ENCODE measurements at places on chromosomes 4 and X. TPM values are rescaled to one million over a fixed set of nuclear protein-coding genes. Genes with fewer than 3 reads are reported as not detected.

DCAF4L1 gene
- total RNA-seq, result 0.19 TPM

GCNA gene
- 1.2 TPM for total RNA-seq

FRAS1 gene
- 8.7 TPM for total RNA-seq

FOXR2 gene
- total RNA-seq, result not detected

HSD17B11 gene
- total RNA-seq, result 42.1 TPM

Data from esophagus muscularis mucosa (tissue), 4 donors.